ENCODE measurements at places on chromosomes 4 and X. TPM values are rescaled to one million over a fixed set of nuclear protein-coding genes. Genes with fewer than 3 reads are reported as not detected.

POU4F2 gene
- total RNA-seq, result not detected

SPIN3 gene
- total RNA-seq, result 6.9 TPM

PLS3 gene
- total RNA-seq, result 33.0 TPM

CSAG3 gene
- not detected for total RNA-seq

DUX4 gene
- not detected for total RNA-seq

HMGB2 gene
- 246 TPM for total RNA-seq

DNA sequence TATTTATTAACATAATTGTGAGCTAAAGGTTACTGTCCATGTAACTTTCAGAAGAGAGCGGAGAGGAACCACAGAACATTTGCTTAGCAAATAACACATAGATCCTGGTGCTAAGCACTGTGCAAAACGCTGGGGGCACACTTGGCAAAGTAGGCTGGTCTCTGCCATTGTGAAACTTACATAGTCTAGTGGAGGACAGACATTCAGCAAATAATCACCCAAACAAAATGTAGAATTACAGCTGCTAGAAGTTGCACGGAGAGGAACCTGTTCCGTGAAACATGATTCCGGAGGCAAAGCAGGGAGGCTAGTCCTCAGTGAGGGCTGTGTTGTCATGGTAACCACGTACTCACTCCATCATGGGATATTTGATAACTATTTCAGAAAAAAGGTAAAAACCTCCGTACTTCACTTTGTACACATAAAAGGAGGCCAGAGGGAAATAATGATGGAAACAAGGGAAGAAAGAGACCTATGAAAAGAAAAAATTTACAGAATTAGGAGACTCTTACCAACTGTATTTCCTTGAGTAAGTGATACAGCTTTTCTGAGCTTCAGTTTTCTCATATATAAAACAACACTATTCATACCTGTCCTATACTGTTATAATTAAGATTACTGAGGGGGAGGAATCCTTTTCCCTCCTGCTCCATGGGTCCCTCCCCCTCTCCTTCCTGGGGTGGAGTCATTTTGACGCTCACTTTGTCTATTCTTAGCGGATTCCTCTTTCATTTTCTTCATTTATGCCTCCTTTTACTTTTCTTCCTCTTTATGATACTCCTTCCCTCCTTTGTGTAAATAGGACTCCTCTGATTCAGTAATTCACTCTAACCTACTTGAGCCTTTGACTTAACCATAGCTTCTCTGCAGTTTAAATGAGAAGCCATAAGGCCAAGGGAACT lies 825 bp upstream of the RASGEF1B start:
- H3K36me3 ChIP-seq, result no peaks in the 10 kb centered on the region
- H3K4me1 ChIP-seq, result peaks cover 6% of the 10 kb centered on the region
- peak overlapping the region; percentile 98 for H3K27ac ChIP-seq
- peak overlapping the region; percentile 82 for H3K4me3 ChIP-seq
- DNase-seq, result no peak
- H3K27me3 ChIP-seq, result no peaks in the 10 kb centered on the region

DNA sequence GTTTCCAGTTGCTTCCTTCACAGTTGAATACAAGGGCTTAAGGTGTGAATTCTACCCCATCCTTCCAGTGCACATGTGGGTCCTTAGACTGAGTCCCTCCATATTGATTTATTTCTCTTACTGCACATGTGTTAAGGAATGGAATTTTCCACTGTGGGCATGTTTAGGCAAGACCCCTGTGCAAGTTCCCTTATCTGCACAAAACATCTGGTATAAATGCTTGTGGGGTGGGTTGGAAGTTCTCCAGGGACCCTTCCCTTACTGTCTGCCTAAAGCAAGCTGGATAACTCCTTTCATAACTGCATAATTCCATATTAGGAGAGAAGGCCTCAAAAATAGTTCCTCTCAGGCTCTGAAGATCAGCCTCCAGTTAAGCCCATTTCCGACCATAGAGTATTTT lies 570.9 kb downstream of the ADGRL3 start:
- H3K27me3 ChIP-seq, result no peaks in the 10 kb centered on the region
- H3K4me3 ChIP-seq, result no peak overlapping the region
- DNase-seq, result no peak

DNA sequence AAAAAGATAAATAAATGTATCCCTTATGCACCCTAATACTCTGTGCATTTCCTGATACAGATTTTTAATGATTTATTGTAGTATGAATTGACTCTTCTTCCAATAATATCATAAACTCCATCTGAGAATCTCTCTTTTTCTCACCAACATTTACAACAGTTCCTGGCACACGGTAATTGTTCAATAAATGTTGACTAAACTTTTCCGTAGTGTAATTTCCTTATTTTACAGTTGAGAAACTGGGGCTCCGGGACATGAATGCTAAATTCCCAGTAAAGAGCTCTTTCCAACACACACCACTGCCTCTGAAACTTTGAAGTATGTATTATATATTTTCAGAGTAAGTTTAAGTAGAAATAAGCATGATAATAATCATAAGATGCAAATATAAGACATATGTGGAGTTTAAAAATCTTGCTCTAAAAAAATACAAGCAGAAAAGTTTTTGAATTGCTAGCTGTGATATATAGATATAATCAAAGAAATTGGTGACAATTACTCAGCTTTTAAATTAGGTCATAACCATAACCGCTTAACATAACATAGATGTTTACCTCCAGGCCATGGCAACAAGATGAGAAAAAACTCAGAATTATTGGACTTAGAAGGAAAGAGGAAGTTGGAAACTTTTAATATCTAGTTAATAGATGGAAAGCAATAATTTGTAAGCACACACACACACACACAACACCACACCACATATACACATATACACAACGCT lies 28.2 kb upstream of the ANTXR2 start:
- no peak overlapping the region for H3K4me3 ChIP-seq
- no peak for DNase-seq
- no peak overlapping the region for H3K27ac ChIP-seq
- no peaks in the 10 kb centered on the region for H3K4me1 ChIP-seq
- H3K27me3 ChIP-seq, result no peaks in the 10 kb centered on the region

GRCh38 chrX:10597871-10598270 lies 22.5 kb downstream of the MID1 start:
- no peaks in the 10 kb centered on the region for H3K4me1 ChIP-seq
- no peaks in the 10 kb centered on the region for H3K27me3 ChIP-seq
- no peaks in the 10 kb centered on the region for H3K36me3 ChIP-seq
- no peak overlapping the region for H3K27ac ChIP-seq
- peak; percentile 29 for DNase-seq

DNA sequence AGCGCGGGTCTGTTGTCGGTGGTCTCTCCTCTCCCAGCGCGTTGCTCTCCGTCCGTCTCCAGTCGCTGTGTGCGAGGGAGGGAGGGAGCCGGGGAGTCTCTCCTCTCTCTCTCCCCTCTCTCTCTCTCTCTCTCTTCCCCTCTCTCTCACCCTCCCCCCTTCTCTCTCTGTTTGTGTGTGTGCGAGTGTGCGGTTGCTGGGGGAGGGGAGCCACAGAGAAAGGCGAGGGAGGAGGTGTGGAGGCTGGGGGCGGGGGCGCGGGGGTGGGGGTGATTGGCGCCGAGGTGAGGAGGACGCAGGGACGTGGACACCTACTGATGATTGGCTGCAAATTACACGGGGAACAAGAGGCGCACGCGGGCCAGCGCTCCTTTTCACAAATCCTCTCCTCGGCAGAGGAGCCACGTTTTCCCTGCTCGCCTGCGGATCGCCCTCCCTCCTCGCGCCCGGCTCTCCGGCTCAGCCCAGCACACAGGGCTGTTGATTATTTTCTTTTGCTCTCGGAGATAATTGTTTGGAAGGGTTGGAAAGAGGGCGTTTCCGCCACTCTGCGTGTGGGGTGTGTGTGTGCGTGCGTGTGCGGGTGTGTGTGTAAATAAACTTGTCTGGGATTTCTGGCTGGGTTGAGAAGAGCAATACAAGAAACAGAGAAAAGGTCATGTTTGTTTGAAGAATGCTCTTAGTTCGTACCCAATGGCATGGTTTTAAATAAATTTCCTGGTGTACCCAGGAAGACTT lies at the start of gene CXXC4:
Gene CXXC4 (minus strand): TSS at position 73 of the 738 bp plus-strand sequence. CDS start 3,092 bp downstream, outside the sequence.
- peak within 1 kb of the TSS; percentile 39 for H3K27ac ChIP-seq
- H3K36me3 ChIP-seq, result no peaks in the 10 kb centered on the region
- H3K4me3 ChIP-seq, result peak within 1 kb of the TSS; percentile 40

DNA sequence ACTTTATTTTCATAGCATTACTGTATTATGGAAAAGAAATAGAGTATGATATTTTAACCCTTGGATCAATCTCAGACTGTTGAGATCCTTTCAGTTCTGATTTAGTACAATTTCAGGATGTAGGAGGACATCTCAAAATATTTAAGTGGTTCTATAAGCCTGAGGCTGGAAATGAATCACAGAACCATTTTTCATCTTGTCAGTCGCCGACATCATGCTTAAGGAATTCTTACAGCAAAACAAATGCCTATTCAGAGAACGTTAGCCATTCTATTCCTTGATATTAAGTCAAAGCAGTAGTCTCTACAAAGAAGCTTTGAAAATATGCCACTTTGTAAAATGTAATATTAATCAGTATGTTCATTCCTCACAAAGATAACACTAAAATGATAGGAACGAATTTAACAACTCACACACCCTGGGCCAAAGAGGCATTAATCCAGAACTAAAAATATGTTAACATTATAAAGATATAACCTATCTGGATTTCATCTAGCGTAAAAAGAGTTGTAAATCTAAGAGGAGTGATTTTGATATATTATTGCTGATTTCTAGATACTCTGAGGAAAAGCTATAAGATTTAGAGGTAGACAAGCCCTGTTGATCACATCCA lies 152.0 kb downstream of the GASK1B start:
- H3K4me1 ChIP-seq, result no peaks in the 10 kb centered on the region
- H3K4me3 ChIP-seq, result no peak overlapping the region
- no peaks in the 10 kb centered on the region for H3K36me3 ChIP-seq
- H3K27ac ChIP-seq, result peak overlapping the region; percentile 46
- DNase-seq, result no peak

DNA sequence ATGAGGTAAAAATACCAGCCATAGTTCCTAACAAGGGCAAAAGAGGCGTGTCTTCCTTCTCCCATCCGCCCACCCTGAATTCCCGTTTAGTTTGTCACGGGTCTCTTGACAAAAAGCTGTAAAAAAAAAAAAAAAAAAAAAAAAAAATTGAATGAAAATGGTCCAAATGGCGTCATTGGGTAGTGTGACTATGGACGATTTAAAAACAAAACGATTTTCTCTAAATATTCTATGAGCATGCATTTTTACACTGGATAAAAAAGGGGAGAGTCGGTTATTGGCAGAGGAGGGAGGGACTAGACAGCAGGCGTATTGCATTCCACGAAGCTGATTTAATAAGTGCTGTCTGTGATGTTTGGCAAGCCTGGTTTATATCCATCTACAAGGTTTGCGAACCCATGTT lies at the start of gene FAM133A:
Gene FAM133A (plus strand): TSS at position 338 of the 403 bp plus-strand sequence. CDS start 35,214 bp downstream, outside the sequence.
- no peak for DNase-seq
- H3K4me1 ChIP-seq, result no peaks in the 10 kb centered on the region
- H3K4me3 ChIP-seq, result peak within 1 kb of the TSS; percentile 36
- H3K27me3 ChIP-seq, result peaks cover 8% of the 10 kb centered on the region

DNA sequence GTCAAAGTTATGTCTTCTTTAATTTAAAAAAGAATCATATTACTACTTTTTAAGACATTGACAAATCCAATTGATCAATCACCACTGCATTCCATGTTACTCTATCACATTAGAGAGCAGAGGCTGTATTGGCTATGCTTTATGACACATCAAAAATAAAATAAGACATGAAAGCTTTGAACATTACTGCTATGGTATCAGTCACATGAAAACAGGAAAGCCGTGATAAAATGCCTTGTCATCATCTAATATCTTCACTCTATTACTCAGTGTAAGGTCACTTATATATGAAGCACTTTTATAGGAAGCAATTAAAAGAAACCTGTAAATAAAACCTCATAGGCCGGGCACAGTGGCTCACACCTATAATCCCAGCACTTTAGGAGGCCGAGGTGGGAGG lies 27.7 kb upstream of the CEP135 start:
- H3K4me1 ChIP-seq, result no peaks in the 10 kb centered on the region
- H3K27ac ChIP-seq, result no peak overlapping the region
- no peaks in the 10 kb centered on the region for H3K36me3 ChIP-seq
- DNase-seq, result no peak
- H3K4me3 ChIP-seq, result no peak overlapping the region

DNA sequence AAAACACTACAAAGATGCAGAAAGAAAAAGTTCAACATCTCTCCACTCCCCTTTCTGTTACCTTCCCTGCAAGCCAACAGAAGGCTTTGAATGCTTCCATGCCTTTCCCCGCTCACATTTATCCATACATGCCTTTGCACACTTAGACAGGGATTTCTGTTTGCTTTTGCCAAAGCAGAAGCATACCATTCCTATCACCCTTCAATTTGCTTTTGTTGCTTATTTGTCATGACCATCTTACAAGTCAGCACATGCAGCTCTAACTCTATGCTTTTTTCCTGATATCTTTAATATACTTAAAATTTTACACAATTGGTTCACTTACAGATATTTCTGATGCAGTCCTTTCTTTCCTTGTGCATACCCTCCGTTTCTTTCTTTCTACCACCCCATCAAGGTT lies 169.6 kb downstream of the CORIN start:
- H3K4me3 ChIP-seq, result no peak overlapping the region
- H3K27ac ChIP-seq, result no peak overlapping the region
- H3K27me3 ChIP-seq, result no peaks in the 10 kb centered on the region
- DNase-seq, result no peak
- H3K36me3 ChIP-seq, result no peaks in the 10 kb centered on the region

GRCh38 chrX:110219920-110220319 lies 98.0 kb downstream of the AMMECR1 start:
- DNase-seq, result no peak
- no peaks in the 10 kb centered on the region for H3K27me3 ChIP-seq
- H3K4me3 ChIP-seq, result no peak overlapping the region
- no peaks in the 10 kb centered on the region for H3K36me3 ChIP-seq
- no peaks in the 10 kb centered on the region for H3K4me1 ChIP-seq
- no peak overlapping the region for H3K27ac ChIP-seq

DNA sequence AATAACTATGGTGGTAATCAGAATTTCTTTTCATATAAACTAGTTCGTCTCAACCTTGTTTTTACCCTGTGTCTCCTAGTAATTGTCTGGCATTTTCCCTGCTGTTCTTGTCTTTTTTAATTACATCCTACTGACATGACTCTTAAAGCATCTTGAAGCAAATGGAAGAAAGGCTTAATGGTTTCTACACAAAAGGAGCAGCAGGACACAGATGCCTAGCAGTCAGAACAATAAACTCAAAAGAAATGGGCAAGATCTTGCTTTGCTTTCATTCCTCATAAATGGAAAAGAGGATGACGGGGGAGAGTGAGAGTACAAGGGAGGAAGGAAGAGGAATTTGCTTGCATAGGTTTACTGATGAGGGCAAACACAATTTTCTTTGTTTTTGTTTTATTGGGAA lies 293.2 kb upstream of the EMCN start:
- H3K4me3 ChIP-seq, result no peak overlapping the region
- H3K4me1 ChIP-seq, result no peaks in the 10 kb centered on the region
- H3K27me3 ChIP-seq, result no peaks in the 10 kb centered on the region
- no peak overlapping the region for H3K27ac ChIP-seq
- DNase-seq, result no peak

DNA sequence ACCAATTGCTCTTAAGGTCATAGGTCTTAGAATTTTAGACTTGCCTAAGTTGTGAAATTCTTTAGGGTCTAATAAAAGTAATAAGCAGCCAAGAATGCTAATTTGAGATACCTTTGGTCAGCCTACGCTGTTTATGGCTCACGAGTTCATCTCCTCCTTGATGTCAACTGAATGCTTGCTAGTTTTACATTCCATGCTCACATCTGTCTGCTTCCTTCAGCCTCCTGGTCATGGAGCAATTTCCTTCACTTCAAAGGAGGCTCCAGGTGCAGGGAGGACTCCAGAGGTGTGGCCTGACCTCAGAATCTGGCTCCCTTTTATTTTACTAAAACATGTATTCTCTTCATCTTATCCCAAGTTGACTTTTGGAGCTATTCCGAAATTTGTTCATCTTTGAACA lies 23.3 kb upstream of the LNX1 start:
- H3K36me3 ChIP-seq, result no peaks in the 10 kb centered on the region
- H3K27me3 ChIP-seq, result no peaks in the 10 kb centered on the region
- H3K4me1 ChIP-seq, result no peaks in the 10 kb centered on the region
- no peak for DNase-seq
